H54 (cell line): ENCODE measurements at places on chromosomes 7 and 10.

- DNase-seq, result no peak
Measured at GRCh38 chr7:142181211-142181610, 69.7 kb downstream of the MGAM2 start.

- DNase-seq, result no peak
Measured at GRCh38 chr10:26737730-26738129, 40.2 kb downstream of the PDSS1 start.

DNA sequence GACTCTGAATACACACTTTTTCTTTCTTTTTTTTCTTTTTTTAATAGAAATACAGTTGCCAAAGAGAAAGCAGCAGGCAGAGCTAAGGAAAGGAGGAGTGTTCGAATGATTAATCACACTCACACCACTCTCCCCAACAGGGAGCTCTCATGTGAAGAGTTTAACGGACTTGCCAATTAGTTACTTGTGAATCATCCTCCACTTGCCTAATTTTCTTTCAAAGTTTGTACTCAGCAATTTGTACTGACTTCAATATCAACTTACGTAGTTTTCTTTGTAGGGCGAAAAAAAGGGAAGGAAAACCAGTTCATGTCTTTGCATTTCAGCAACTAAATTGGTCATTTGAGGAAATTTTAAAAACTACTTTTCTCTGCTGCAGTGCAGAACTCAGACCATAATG lies 109.2 kb downstream of the PIP4K2A start:
- no peak for DNase-seq

DNA sequence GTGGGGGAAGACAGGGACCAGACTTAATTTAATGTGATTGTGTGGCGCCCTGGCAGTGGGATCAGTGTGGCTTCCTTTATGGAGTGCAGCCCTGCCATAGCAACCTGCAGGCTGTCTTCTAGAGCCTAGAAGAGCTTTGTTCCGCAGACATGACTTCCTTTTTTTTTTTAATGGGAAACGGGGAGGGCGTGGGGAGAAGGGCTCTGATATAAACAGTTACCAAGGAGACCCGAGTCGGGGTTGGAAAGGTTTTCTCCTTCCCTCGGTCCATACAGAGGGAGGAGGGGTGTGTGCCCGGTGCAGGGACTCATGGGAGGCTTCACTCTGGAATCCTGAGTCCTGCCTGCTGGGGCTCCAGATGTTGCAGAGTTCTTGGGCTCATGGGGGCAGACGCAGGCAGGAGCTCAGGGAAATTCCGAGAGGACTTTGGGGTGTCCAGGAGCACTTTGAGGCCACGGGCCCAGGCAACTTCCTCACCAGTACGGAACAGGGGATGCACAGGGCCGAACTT lies 26.9 kb downstream of the TMEM120A start:
- DNase-seq, result no peak

DNA sequence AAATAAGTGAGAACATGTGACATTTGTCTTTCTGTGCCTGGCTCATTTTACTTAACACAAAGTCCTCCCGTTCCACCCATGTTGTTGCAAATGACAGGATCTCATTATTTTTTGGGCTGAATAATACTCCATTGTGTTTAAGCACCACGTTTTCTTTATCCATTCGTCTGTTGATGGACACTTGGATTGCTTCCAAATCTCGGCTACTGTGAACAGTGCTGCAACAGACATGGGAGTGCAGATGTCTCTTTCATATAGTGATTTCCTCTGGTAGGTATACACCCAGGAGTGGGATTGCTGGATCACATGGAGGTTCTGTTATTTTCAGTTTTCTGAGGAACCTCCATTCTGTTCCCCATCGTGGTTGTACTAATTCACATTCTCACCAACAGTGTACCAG lies 264.4 kb upstream of the GALNT17 start:
- DNase-seq, result no peak

DNA sequence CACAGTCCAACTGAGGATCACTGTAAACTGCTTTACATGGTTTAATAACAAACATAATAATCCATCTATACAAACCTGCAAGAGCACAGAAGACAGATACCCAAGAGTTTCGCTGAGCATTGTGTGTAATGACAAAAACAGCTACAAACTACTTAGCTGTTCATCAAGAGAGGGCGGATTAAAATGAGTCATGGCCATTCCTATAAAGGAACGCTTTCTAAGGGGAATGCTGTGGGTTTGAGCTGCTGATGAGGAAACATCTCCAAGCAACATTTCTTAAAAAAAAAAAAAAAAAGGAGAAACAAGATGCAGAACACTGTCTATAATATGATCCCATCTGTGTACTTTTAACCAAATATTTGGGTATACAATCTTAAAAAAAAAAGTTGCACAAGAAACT lies 33.8 kb downstream of the VOPP1 start:
- peak; percentile 89 for DNase-seq

DNA sequence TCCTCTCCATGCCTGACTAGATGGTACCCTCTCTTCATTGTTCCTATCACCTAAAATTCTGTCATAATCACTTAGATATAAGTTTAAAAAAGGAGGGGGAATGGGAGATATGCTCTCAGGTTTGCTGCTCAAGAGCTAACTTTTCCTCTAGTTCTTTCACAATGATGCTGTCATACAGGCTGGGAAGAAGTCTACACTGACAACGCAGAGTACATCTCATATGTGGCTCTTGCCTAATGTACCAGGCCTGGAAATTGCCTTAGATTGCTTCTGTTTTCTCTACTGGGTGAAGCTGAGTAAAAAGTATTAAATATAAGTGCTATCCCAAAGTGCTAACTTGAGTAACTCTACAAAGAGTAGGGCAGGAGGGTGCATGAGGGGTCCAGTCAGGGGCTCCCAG lies 43.8 kb upstream of the BET1 start:
- DNase-seq, result no peak

DNA sequence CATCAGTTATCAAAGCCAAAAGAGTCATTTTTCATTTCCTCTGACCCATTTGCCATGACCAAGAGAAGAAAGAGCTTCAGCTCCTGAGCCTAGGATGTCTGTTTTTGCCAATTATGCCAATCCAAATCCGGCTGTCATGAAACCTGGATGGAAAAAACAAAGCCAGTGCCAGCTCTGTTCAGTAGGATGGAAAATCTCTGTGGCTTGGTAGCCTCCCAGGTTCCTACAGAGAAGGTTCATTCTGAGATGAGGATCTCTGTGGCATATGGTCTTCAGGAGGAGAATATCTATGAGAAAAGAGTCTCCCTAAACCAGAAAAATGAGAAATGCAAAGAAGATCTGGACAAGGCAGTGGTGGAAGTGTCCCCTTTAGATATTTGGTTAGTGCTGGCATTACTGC lies 475.4 kb downstream of the CNTNAP2 start:
- DNase-seq, result no peak

- no peak for DNase-seq
Measured at GRCh38 chr7:106220307-106220706, 64.5 kb downstream of the NAMPT start.

GRCh38 chr10:29736366-29737073 lies 101.7 kb upstream of the SVIL start:
- peak; percentile 89 for DNase-seq

DNA sequence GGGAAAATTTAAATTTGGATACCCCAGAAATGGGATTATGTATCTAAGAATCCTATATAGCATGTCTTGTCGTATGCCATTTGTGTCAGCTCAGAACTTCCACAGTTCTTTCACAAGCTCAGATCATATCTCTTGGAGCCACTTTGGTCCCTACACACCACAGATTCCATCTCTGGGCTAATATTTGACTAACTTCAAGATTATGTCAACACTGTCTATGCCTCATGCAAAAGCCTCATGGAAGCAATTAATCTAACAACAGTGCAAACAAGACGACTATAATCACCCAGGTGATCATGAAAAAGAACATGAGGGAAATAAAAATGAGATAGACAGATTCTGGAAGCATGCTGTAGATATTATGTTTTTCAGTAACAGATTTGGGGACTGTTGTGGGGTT lies 189.1 kb downstream of the LRRTM3 start:
- no peak for DNase-seq

DNA sequence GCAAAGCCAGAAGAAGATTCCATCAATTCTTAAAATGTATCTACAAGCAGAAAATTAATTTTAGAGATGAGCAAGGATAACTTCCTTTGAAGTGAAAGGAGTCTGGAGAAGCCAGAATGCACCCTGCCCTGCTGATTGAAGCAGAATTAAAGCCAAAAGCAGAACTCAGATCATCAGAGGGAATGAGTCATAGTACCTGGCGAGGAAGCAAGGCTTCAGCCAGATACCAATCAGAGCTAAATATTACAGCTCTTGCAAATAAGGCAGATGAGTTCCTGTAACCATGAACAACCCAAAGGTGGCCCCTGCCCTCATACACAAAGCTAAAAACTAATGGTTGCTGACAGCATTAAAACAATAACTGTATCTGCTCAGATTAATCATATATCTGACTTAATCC lies 10.4 kb downstream of the HTR7 start:
- no peak for DNase-seq

DNA sequence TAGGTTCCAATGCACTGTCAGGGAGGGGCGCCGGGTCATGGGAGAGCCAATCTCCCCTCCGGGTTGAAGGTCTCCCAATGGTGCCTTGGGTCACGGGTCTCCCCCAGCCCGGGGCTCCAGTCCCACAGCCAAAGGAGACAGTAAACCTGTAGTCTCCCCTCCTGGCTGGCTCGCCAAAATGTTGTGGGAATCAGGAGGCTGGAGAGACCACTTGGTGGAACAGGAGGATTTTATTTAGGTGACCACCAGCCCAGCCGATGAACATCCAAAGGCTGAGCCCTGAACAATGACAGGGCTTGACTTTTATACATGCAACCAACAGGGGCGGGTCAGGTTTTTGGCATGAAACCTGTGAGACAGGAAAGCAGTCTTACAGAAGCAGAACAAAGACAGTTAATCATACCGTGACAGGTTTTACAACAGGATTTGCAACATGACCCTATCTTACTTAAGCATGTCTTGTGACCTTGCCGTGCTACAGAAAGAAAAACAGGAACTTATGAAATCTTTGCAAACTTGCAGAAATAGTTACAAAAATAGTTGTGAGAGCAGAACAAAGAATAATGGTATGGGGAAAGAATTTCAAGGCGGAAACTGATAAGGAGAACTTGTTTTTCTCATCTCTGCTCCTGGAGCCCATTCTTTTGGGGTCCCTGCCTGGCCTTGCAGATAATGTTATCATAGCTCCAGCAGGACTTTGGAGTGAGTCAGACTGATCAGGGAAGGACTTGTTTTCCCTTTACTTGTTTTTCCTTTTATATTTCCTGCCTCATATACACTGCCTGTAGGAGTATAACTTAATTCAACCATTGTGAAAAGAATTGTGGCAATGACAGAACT lies 7.1 kb downstream of the ERV3-1 start:
- DNase-seq, result no peak

GRCh38 chr7:141360803-141361202 lies 190.4 kb upstream of the AGK start:
- no peak for DNase-seq

GRCh38 chr7:158255558-158255957 lies 332.1 kb downstream of the PTPRN2 start:
- no peak for DNase-seq

- no peak for DNase-seq
Measured at GRCh38 chr7:8762803-8763202, 329.4 kb downstream of the NXPH1 start.
